ENCODE measurements at places on chromosomes 11 and 22.

- peak; percentile 79 for DNase-seq
These were observed 8.3 kb upstream of the PPIL2 start for GRCh38 chr22:21657360-21658032.

GRCh38 chr22:29951791-29952413 lies 68.9 kb downstream of the MTMR3 start:
- DNase-seq: no peak

- no peak for DNase-seq
These were observed 82.6 kb downstream of the MICAL3 start for GRCh38 chr22:17941471-17942406.

DNA sequence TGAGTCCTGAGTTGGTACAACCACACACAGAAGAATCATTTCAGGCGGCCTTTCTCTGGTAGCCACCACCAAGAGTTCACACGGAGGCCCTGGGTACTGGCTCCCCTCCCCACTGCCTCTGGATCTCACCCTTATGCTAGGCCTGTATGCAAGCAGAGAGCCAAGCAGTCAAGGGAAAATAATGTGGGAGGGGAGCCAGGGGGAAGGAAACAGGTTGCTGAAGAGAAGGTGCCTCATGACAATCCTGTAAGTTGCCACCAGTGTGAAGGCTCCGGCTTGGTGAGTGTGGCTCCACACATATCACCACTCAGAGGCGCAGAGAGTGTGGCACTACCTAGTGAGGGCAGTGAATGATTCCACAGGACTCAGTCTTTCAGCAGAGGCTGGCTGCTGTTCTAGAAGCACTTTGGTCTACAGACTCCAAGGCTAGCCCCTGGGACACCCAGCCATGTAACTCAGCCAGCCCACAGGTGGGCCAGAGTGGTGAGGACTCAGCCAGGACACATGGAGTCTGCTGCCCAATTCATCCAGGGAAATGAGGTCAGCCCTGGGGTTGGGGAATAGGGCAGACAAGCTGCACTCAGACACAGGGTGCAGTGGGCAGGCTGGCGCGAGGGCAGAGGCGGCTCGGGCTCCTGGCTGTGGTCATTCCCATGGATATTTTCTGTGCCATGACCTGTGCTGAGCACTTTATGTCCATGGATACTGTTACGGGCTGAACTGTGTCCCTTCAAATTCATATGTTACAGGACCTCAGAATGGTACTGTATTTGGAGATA lies 49.0 kb upstream of the SERPIND1 start:
- no peak for DNase-seq

DNA sequence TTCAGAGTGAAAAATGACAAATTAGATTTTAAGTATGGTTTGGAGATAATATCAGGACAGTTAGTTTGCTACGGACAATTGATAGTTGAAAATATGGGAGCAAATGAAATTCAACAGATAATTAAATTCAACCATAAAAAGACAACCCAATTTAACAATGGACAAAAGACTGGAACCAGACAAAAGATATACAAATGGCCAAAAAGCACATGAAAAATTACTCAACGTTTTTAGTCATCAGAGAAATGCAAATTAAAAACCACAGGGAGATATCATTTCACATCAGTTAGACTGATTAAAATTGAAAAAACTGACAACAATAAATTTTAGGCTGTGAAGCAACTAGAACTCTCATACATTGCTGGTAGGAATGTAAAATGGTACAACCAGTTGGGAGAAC lies 27.2 kb downstream of the SIK2 start:
- no peak for DNase-seq

GRCh38 chr11:72787216-72788104 lies 6.4 kb downstream of the STARD10 start:
- peak; percentile 76 for DNase-seq

GRCh38 chr11:4085575-4085974 lies 9.0 kb upstream of the RRM1 start:
- DNase-seq: peak; percentile 10

DNA sequence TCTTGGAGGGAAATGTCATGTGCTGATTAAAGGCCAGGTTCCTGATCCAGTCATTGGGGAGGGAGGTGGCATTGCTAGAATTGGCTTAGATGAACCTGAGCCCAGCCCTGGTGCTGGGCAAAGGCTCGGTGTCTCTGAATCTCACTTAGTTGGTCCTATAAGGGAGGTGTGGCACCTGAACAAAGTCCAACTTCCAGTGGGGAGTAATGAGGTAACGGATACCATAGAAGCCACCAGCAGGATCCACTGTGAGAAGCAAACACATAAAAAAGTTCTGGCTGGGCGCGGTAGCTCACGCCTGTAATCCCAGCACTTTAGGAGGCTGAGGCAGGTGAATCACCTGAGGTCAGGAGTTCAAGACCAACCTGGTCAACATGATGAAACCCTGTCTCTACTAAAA lies 26.6 kb downstream of the PRDM11 start:
- DNase-seq: no peak

GRCh38 chr11:33624083-33624482 lies 76.5 kb downstream of the C11orf91 start:
- DNase-seq: no peak

All from Kasumi-1 (cell line).